ENCODE measurements at places on chromosomes 6 and 20.

- no peak for DNase-seq
Observed at GRCh38 chr20:15166744-15167143, 829.3 kb upstream of the FLRT3 start.

DNA sequence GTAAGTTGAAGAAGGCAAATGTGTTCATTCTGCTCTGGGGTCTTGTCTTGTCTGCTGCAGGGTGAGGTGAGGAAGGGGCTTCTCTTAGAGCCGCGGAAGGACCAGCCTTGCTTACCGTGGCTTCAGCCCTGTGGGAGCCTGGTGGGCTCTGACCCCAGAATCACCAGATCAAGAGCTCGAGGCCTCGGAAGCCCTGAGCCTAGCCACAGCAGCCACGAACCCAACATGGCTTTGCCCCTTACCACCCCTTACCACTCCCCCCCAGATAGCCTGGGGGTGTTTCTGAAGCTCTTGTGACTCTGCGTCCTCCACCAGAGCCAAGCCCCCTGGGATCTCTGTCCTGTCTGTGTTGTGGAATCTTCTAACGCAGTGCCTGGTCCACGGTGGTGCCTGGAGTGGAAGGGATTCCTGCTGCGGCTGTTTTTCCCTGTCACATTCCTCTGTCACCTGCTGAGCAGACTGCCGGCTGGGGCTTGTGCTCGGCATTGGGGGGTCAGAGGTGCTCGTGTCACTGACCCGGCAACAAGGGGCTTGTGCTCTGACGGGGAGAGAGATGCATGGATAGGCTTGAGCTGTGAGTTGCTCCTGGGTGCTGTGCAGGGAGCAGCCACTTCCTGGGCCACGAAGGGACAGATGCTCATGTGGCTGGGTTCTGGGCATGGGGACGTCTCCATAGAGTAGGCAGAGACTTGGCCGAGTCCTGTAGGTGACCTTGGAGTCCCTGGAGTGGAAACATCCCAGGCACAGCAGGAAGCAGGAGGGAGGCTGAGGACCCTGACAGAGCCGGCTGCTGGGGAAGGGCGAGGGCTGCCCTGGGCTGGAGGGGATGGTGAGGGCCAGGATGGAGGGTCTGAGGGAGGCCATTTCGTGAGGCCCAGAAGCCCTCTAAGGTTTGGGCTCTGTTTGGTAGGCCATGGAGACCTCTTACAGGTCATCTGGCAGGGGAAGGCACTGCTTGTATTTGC, 316.0 kb downstream of the QKI start:
- DNase-seq = no peak

DNA sequence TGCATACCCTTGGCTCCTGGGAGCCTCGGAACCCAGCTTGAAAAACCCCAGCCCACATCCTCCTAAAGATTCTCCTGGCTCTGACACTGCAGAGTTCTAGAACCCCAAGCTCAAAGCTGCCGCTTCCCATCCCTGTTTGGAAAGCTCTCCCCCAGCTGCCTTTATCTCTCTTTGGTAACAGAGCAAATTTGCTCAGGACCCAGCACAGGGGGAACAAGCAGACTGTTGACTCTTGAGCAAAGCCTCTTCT, 38.9 kb downstream of the HNF4A start:
- DNase-seq = no peak

- no peak for DNase-seq
Observed at GRCh38 chr6:14440940-14441781, 323.6 kb downstream of the CD83 start.

DNA sequence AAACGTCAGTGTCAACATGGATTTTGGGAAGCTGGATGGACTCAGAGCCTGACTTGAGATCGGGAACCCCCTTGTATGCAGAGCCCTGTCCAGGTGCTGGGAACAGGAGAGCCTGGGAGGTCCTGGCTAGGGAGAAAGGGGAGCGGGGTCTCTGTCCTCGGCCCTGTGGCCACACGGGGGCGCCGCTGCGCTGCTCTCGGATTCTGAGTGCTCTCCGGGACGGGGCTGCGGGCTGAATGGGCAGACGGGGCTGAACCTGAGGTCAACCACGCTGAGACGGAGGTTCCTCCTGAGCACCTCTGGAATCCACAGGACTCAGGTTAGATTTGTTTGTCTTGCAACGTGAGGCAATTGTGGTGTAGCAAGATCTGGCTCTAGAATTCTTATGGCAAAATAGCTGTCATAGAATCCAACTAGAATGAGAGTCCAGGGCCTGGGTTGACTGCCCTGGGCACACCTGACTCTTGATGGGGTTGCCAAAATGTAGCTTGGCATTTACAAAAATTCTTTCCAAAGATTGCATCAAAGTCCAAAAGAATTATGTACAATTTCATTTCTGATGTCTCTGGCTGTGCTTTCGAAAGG, 20.6 kb upstream of the HLA-F start:
- peak; percentile 43 for DNase-seq

DNA sequence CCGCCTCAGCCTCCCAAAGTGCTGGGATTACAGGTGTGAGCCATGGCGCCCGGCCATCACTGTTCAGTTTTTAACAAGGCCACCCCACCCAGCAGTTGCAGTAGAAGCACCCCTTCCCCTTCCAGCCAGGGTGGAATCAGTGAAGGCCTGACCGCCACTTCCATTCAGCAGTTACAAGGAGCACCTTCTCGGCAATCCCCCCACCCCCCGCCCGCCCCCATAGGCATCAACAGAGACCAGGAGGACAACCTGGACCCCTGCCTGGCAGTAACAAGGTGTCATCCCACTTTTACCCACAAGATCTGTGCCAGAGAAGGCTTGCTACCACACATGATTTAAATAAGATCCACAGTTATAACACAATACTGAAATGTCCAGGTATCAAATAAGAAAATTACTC, 23.1 kb downstream of the NCR2 start:
- no peak for DNase-seq

DNA sequence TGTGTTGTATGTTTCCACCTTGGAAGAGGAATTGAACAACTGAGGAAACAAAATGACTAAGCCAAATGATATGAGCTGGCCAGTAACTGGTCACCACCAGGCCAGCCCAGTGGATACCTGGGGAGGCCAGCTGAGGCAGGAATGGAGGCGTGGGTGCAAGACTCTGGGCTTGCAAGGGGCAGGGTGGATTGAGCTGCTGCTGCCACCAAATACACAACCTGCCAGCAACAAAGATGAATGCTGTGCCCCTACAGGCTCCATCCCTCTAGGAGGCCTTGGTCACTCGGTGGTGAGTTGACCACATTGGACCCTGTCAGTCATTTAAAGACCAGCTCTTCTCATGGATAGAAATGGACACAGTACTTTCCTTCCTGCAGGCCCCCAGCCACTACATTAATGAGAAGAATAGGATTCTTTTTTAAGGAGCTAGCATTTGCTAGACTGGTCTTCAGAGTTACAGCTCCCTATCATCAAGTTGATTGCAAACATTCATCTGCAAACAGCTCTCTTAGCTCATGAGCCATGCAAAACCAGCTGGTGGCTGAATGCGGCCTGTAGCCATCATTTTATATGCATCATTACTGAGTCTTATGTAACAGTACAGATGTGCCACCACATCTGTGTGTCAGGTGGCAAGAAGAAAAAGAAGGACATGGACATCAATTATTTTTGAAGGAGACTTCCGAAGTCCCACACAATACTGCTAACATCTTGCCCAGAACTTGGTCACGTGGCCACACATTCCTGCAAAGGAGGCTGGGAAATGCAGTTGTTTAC, 26.3 kb upstream of the SLC22A3 start:
- DNase-seq = no peak

GRCh38 chr6:150599199-150600009, at the start of gene PLEKHG1:
Gene PLEKHG1 (plus strand): TSS chr6:150599885. CDS start chr6:150733682, 133,797 bp downstream.
- DNase-seq = peak; percentile 62

- DNase-seq = peak; percentile 39
Observed at GRCh38 chr6:28922821-28923317, 916 bp downstream of the TRIM27 start.

DNA sequence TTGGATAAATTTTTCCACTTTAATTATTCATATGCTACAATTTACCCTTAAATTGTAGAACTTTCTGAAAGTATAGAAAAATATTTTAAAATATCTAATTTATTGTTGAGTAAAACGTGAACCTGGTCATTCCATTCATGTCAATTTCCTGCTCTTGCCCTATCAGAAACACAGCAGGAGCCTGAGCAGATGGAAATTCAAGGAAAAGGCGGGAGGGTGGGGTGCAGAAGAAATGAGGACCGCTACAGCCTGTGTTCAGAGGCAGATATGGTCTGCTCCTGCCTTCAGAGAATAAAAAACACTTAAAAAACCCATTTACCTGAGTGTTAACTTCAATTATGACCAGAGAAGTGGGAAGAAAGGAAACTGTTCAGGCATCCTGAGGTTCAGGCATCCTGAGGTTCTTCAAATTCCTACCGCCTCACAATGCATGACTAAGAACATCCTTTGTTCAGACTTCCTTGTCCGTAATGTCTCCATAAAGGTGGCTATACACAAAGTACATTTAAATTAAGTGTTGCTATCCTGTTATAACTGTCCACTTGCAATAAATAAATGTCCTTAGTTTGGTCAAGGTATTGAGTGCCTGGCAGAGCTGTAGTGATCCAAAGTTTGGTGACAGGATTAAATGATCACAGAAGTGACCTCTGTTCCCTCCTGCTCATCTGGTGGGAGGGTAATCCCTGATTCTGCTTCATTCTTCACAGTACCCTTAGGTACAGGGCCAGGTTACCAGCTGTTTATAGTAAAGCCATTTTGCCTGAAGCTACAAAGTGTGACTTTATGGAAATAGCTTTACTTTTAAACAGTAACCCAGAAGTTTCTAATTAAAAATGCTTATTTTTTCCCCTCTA, 109.1 kb downstream of the MAN1A1 start:
- DNase-seq = no peak

GRCh38 chr20:63854766-63855362, 6.4 kb upstream of the ABHD16B start:
- DNase-seq = no peak

DNA sequence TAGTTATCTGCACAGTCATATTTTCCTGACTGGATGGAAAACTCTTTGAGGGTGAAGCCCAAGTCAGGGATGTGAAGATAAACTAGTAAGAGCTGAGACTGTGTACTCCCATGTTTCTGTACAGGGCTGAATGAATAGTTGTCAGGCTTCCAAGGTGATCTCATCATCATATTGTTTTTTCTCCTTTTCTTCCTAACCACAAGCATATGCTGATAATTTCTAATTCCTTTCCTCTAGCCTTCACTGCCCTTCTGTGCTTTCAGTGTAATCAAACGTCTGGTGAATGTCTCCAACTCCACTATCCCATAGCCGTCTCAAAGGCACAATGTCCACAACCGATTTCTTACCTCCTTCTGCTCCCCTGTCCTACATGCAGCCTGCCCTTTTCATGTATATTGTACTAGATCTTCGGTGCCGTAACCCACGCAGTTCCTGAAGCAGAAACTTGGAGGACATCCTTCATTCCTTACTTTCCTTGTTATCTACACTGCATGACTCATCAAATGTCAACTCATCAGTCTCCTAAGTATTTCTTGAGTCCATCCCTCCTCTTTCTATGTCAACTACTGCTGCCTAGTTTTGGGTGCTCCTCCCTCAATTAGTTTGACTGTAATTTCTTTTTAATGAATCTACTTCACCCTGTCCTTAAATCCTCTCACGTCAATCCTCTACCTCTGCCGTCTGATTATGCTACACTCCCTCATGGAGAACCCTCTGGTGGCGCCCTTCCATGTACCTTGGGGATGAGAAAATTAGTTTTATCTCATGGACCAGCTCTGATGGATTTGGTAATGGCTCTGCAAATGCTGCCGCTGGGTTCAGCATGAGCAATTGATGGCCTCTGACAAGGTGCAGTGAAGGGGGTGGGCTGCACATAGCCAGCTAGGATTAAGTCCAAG, 21.9 kb downstream of the NCOA7 start:
- peak; percentile 52 for DNase-seq

- peak; percentile 32 for DNase-seq
Observed at GRCh38 chr20:1299522-1299921, 29.4 kb downstream of the SDCBP2 start.

DNA sequence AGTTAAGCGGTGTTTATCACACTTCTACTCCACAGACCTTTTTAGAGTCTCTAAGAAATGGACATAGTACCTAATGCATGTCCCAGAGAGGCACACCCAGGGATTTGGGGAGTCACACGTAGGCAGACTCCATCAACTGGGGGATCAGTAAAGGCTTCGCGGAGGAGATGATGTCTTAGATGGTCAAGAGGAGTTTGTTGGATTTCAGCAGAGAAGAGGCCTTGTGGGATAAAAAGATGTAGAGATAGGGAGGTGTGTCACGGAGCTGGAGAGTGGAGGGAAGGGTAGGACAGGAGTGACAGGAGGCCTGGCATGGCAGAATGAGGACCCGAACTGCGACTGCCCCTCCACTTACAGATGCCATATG, 9.1 kb downstream of the DYNLRB1 start:
- DNase-seq = no peak

DNA sequence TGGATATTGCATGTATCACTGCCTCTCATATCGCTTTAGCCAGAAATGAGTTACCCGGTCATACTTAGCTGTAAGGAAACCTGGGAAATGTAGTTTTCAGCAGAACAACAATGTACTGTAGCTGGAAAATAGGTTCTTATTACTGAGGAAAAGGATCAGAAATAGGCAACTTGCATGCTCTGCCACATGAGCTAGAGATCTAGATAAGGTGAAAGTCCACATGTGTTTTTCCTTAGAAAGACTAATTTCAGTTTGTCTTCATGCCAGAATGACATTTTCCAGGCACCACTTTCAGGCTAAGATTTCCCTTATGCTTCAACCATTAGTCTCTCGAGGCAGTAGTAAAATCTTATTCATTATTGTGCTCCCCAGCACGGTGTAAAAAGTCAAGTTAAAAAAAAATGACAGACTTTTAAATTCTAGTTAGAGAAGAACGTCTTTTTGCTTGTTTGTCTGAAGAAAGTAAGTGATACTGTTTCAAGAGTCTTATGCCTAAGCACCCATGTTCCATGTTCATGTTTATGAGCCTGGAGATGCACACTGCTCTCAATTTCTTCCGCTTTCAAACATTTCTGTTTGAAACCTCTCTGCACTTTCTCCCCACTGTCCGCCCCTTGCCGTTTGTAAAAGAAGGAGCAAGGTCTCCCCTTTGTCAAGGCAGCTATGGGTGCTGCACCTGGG, 67.6 kb downstream of the ZNF831 start:
- DNase-seq = no peak

Data from PC-3 (cell line).